ENCODE measurements at places on chromosomes 7 and 10.

DNA sequence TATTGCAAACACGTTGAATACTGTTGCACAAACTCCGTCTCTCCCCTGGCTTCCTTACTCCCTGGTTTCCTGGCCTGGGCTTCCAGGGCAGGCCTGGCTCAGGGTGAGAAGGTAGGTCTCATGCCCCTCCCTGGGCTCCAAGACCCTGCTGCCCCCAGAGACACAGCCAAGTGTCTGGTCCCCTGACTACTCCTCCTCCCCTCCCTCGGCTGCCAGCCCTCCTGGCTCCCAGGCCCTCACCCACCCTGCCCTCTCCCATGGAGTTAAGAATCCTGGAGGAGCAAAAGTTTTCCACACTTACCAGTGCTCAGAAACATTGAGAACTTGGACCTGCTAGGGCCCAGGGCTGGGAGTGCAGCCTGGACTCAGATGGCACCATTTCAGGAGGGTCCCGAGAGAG is 47.2 kb upstream of the RABGEF1 start:
- no peak for DNase-seq

DNA sequence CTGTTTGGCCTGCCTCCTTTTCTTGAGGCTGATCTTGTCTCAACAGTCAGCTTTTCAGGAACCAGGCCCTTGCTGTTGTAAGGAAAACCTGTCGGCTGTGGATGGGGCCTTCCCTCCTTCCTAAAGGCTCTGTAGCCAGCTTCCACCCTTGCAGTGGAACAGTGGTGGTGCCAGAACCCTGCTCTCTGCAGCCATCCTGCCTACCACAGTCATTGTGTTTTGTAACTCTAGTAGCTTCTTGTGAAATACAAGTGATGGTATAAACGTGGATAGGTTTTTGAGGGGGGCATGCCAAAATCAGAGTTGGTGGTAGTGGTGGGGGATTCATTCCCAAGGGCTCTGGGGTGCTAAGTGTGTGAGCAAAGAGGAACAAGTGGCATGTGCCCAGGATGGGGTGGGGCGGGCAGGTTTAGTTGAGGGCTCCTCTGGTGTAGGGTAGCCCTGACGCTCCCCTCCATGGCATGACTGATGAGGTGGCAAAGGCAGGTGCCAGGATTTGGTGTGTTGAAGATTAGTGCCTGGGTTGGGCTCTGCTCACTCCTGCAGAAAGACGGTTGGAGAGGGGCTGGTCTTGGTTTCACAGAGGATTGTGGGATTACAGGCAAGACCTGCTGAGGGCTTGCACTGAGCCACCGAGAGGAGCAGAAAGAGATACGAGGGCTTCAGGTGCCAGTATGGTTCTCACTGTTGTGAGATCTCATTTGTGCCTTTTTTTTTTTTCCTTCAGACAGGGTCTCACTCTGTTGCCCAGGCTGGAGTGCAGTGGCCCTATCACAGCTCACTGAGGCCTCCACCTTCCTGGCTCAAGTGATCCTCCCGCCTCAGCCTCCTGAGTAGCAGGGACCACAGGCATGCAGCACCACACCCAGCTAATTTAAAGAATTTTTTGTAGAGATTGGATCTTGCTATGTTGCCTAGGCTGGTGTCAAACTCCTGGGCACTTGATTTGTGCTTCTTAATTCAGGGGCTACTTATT is 7.4 kb downstream of the TSPAN14 start:
- no peak for DNase-seq

- no peak for DNase-seq
Measured at GRCh38 chr10:30834651-30835050, 197.0 kb downstream of the ZNF438 start.

DNA sequence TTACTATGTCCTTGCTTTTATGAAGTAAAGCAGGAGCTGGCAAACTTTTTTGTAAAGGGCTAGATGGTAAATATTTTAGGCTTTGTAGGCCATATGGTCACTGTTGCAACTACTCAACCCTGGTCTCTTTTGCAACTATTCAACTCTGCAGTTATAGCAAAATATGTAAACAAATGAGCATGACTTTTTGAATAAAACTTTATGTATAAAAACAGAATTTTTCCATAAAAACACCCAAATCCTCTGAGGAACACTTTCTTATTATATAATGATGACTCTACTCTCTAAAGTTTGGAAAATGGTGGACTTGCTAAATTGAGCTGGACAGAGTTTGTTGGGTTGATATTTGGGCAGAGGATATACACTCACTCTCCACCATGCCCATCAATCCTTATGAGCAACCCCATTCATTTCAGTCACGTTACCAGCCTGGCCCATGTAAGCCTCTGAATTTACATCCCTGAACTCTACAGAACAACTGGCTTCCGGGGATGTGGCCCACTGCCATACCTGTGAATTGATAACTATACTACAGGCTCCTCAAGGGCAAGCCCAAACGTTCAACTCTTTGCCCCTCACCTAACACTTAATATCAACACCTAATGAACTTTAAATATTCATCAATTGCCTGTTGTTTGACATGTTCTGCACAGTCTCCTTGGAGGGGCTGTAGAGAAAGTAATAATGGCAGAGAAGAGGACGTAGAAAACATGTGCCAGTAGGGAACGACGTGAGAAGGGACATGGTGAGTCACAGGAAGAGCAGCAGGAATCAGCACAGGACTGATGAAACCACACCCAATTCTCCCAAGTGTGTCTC is 37.6 kb downstream of the SGMS1 start:
- DNase-seq = no peak

- no peak for DNase-seq
Measured at GRCh38 chr7:106015381-106016218, 52.5 kb downstream of the CDHR3 start.

- DNase-seq = no peak
Measured at GRCh38 chr10:4514445-4515108, 311.4 kb upstream of the AKR1E2 start.

GRCh38 chr7:137772748-137773147 is 74.0 kb downstream of the DGKI start:
- no peak for DNase-seq

DNA sequence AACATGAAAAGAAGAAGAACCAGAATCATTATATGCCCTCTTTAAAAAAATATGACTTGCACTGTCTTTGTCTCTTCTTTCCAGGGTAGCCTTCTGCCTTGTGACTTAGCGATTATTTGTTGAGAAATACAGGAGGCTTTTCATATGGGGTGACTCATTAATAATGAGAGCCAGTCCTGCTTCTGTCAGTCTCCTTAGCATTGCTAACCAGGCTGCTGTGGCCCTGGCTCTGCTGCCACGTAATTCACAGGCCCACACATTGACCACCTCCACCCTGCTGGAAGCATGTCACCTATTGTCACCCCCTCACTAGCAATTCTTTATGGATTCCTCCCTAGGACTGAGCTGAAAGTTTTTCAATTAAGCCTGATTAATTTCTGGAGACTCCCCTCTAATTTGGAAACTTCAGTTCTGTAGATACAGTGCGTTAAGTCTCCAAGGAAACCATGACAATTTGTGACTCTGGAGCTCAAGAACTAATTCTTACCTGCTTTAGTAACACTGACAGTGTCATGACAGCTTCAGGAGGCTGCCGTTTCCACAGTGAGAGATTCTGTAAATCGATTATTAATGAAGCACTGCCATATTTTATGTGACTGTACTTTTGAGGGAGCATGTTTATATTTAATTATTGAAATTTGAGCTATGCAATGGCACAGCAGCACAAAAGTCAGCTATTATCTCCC is 267.9 kb upstream of the SP8 start:
- DNase-seq = no peak

DNA sequence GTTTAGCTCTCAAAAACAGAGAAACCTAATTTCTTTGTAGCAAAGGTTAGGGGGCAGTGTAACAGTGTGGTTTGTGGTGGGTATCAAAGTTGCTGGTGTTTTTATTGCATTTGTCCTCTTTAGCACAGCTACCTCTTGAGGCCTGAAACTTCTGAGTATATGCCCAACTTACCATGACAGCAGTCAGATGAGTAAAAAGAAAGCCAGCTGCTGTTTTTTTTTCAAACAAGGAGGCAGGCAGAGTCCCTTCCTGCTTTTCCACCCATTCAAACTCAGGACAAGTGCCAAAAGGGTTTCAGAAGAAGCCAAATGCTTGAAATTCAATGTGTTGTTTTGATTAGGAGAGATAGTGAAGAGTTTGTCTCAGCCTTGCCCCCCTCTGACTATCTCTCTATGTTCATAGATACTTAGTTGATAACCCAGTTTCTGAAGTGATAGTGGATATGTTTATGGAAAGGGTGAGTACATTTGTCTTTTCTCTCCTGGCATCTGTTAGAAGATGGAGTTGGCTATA is 23.1 kb downstream of the GBF1 start:
- no peak for DNase-seq

All from RWPE2 (cell line).